ENCODE measurements at places on chromosomes 5 and 9.

DNA sequence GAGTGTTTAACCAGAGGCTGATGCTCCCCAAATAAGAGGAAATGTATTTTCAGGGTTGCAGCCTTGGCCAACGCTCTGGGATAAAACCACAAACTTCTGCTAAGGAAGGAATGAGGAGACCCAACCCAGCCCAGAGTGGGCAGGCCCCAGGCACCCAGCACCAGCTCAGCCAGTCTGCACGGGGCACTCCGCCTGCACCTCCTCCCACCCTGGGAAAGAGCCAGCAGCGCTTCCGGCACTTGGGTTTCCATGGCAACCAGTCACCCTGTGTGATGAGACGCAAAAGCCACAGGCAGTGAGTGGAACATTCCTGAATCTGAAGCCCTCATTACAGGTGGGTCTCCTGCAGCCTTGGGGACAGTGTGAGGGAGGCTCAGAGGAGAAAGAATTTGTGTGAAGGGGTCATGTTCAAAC lies 85.2 kb upstream of the ZBTB43 start:
- DNase-seq, result no peak

DNA sequence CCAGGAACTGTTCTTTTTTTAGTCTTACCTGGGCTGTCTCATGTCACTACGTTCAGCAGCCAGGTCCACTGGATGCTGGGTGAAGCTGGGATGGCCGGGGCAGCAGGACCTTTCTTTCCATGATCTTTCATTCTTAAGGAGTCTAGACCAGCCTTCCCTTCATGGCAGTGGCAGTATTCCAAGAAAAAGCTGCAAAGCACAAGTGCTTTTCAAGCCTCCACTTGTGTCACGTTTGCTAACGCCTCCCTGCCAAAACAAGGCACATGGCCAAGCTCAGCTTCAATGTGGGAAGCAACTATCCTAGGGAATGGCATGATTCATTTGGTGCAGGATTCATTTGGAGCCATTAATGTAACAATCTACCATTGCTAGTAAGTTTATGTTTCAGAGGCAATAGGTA lies 94.8 kb downstream of the RCL1 start:
- DNase-seq, result no peak

- DNase-seq, result no peak
These were observed 252.1 kb downstream of the CRB2 start for GRCh38 chr9:123608104-123608503.

- DNase-seq, result no peak
These were observed 2.4 kb upstream of the SLC27A4 start for GRCh38 chr9:128337936-128338335.

DNA sequence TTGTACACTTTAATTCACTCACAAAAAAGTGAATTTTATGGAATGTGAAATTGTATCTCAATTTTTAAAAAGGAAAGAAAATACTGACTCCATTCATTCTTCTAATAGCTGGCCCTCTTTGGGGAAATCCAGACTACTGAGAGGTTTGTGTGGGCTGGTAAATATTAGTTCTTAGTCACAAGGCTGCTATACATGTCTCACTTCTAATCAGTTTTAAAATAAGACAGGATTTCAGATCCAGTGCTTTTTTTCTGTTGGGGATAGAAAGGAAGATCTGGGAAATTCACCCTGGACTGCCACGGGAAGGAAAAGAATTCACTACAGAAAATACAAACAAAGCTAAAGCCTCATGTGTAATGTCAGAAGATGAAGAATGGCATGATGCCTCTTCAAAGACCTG lies 32.7 kb upstream of the ADAMTSL1 start:
- DNase-seq, result no peak

GRCh38 chr5:160133918-160134304 lies 14.7 kb upstream of the PWWP2A start:
- DNase-seq, result no peak

DNA sequence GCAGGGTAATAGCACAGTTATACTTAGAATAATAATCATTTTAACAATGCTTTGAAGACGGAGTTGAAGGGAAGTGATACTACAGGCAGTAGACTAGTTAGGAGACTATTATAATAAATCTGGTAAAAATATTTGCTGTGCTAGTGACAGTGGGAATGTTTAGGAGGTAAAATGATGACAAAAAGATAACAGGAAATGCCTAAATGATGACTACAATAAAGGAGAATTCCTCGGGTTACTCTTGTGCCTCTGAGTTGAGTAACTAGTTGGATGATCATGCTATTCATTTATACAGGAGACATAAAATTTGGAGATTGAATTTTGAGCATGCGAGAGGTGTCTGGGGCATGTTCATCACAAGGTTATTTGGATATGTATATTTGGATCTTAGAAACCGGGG lies 32.2 kb upstream of the PAM start:
- DNase-seq, result peak; percentile 28

GRCh38 chr9:97737429-97737828 lies 40.3 kb upstream of the XPA start:
- DNase-seq, result no peak

DNA sequence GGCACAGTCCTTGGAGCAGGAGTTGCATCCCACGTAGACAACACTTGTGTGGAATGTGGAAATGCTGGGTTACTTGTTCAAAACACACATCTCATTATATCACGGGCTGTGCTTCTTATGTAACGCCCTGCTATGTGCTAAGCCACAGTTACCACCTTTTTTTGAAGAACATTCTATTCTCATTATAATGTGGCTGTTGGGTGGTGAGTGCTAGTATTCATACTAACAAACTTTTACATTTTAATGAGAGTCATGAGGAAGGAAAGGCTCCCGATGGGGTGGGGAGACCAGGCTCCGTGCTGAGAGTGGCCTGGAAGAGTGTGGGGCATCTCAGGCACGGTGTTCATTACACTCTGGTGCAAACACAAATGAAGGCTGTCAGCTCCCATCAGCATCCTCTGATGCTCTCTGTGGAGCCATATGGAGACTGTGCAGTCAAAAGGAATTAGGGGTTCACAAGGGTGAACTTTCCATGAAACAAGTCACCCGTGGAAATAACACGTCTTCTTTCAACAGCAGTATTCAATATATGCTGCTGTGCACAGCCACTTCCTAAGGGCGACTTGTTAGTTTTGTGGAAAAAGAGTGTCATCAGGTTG lies 153.1 kb upstream of the RAPGEF1 start:
- DNase-seq, result no peak

GRCh38 chr5:163658702-163659567 lies 153.5 kb downstream of the MAT2B start:
- DNase-seq, result no peak

DNA sequence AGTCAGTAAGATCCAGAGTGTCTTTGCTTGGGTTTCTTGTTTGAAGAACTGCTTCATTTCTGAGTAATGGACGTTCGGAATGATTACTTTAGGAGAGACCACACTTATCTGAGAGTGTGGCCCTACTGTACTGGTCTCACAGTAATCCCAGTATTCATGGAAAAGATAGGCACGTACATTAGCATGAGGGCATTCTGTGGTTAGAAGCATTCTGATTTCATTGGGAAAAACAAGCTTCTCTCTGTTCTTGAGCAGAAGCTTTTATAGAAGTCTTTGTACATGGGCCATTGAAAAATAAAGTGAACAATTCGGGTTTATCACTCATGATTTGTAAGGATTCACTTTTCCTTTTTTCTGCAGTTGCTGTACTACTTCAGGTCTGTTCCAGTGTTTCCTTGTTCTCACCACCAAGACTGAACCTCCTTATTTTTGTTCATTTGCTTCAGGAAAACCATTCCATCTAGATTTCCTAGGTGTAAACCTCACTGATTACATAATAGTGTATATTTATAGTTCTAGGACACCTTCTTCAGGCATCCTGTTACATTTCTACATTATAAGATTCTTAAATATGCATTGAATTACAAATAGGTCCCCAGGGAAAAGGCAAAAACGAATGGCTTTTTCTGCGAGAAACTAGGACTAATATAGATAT lies 10.1 kb downstream of the TGFBR1 start:
- no peak for DNase-seq

GRCh38 chr9:130488621-130489330 lies 44.0 kb downstream of the ASS1 start:
- DNase-seq, result no peak

DNA sequence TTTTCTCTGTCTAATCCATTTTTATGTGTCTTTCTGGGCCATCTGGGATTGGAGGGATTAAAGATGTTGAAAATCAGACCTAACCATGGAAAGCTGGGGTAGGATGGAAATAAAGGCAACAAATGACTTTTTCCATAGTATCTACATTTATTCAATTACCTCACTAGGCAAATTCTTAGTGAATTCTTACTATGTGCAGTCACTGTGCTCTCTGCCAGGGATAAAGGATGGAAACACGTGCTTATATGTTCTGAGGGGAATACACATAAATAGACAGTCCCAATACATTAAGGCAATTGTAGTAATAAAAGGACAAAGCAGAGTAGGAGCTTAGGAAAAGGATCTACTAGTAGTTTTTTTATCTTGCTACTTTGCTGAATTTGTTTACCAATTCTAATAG lies 214.2 kb downstream of the PRR16 start:
- no peak for DNase-seq

DNA sequence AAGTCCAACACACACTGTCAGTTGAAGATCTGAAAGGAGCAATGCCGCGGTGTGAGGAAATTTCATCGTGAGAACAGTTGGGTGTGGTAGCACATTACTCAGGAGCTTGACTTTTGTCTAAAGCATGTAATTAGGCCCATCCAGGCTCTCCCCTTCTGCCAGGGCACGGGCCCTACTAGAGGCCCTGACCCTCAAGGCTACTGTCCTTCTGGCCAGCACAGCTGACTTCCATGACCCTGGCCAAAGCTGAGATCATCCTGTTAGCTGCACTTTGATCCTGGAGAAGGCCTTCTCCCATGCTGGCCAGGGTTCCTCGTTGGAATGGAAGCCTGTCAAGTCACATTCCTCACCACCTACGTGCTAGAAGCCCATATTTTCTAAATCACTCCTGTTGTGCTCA lies 77.8 kb upstream of the SLC1A3 start:
- DNase-seq, result no peak

- DNase-seq, result no peak
These were observed 30.4 kb upstream of the B4GALT1 start for GRCh38 chr9:33197279-33198152.

DNA sequence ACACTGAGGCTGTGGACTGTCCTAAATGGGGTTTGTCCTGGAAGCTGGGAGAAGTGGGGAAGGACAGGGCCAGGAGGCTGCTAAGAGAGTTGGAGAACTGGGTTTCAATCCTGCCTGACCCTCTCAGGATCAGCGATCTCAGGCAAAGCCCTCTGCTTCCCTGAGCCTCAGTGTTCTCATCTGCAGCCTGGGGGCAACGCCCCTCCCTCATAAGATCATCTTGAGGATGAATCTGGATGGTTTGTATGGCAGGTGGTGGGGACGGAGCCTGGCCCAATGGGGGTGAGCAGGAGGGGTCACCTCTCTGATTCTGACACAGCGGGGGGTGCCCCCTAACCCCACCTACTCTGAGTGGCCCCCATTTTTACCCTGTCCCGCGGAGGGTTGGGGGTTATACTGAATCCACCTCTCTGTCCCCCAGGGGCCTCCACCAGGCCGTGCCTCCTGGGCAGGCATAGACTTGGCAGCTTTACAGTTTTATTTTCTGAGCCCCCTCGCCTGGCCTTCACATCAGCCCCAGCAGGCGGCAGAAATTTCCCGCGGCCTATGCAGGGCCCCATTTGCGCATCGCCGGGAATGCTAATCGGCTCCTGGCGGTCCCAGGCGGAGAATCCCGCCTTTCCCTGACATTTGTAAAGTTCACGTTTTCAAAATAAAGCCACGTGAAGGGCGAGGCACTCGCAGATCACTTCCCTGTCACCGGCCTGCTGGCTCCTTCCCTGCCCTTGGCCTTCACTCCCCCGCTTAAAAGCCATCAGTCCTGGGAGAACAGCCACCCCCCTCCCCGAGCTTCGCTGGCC lies 17.8 kb upstream of the LAMC3 start:
- no peak for DNase-seq

- no peak for DNase-seq
These were observed 384.2 kb upstream of the CDH10 start for GRCh38 chr5:25029004-25029403.

DNA sequence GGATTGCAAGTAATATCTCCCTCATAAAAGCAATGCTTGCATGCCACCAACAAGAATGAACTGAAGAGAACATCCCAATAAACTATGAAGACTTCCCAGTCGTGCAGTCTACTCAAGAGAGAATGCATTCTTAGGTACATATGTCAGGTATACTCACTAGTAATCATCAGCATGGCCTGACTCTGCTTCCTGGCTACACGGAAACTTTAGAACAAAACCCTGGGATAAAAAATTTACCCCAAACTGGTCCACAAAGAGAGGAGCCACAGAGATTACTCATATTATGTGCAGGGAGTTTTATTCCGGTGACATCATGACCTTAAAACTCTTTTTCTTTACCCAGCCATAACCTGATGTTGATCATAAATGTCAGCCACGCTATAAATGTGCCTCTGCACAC lies 57.5 kb upstream of the PAPPA start:
- no peak for DNase-seq

DNA sequence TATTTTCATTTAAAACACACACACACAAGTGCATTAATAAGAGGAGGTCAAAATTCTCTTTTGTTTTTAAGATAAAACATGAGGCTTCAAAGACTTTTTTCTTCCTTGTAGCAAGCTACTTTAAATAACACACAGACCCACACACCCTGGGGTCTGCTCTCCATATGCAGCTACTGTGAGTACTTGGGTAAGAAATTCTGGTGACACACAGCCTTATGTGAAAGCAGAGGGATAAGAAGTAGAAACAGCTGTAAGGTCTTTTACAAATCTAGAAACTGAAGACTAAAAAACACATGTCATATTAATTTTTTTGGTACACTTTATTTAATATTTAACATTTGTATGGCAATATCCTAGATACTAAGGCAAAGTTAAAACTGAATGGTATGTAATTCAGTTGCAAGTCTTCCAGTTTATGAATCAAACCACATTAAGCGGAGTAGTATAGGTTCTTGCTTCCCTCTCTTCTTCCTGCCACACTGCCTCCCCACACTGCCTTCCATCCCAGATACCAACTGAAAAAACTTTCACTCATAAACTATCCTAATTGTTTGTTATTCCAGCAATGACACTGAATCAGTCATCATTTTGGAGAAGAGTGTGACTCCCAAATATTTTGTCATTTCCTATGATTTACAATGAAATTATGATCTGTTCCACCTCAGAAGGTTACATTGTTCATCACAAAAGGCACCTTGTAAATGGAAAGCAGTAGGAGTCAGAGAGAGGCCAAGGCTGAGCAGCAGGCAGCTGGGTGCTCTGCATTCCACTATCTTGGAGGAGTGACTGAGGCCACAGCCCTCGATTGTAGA lies 92.0 kb downstream of the PLCXD3 start:
- DNase-seq, result no peak
